ENCODE measurements at places on chromosomes 3 and 15. TPM values are rescaled to one million over a fixed set of nuclear protein-coding genes. Genes with fewer than 3 reads are reported as not detected.
A peak's percentile ranks its signal among the peaks of the same experiment; 100 is the strongest.

- H3K4me3 ChIP-seq = no peak overlapping the region
- H3K27me3 ChIP-seq = peaks cover 8% of the 10 kb centered on the region
- no peak overlapping the region for H3K27ac ChIP-seq
- no peak for DNase-seq
- no peaks in the 10 kb centered on the region for H3K36me3 ChIP-seq
Observed at GRCh38 chr3:152591515-152591914, 243.4 kb upstream of the P2RY1 start.

SCAANT1 gene
- total RNA-seq = not detected

MESP1 gene
- total RNA-seq = 1.8 TPM

MUC20 gene
- 0.53 TPM for total RNA-seq

GRCh38 chr3:66729687-66730393 is 229.0 kb upstream of the LRIG1 start:
- H3K36me3 ChIP-seq = no peaks in the 10 kb centered on the region
- H3K4me3 ChIP-seq = no peak overlapping the region
- H3K4me1 ChIP-seq = no peaks in the 10 kb centered on the region
- no peak for DNase-seq
- H3K27ac ChIP-seq = no peak overlapping the region

DNA sequence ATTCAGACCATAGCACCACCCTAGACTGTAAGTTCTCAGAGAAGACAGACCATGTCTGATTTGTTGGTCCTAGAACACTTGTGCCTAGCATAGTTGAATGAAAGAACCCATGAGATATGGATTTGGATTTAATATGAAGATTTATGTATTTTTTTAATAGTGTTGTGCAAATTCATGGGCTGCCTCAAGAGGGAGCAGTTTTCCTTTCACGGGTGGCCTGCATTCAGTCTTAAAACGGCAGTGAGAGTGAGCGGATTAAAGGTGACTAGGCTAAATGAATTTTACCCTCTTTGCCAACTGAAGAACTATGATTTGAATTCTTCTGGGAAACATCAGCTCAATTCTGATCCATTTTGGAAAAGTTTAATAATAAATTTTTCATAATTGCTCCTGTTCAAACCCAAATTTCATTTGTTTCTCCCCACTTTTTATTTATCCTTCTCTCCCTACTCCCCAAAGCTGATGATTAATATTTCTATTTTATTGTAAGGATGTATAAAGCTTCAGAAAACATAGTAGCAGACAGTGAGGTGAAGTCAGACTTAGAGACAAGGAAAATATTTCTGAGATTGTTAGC is 67.3 kb downstream of the MORC1 start:
- peak; percentile 35 for DNase-seq
- H3K27ac ChIP-seq = no peak overlapping the region
- H3K4me1 ChIP-seq = no peaks in the 10 kb centered on the region
- no peak overlapping the region for H3K4me3 ChIP-seq
- H3K27me3 ChIP-seq = peaks cover under 1% of the 10 kb centered on the region

EFHB gene
- 0.44 TPM for total RNA-seq

DNA sequence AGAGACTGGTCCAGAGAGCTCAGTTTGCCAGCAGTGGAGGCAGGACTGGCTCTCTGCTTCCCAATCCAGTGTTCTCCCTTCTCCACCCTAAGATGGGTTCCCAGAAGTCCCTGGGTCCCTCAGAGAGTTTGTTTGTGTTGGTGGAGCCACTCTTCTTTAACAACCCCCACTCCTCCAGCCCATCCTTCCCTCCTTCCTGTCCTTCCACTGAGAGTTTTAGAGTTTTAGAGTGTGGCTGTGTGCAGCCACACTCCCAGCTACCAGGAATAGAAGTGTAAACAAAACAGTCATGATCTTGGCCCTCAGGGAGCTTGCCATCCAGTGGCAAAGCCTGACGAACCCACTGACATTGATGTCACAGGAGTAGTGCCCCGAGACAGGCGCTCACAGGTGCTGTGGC is 12.5 kb upstream of the FBLN2 start:
- H3K27ac ChIP-seq = no peak overlapping the region
- H3K4me1 ChIP-seq = peaks cover 11% of the 10 kb centered on the region

GRCh38 chr3:58129041-58129770 is 81.6 kb downstream of the DNASE1L3 start:
- no peak overlapping the region for H3K4me3 ChIP-seq
- DNase-seq = peak; percentile 26
- H3K36me3 ChIP-seq = peaks cover 24% of the 10 kb centered on the region
- H3K4me1 ChIP-seq = peaks cover 13% of the 10 kb centered on the region

GRCh38 chr3:186167646-186168395 is 58.9 kb upstream of the ETV5 start:
- H3K4me1 ChIP-seq = no peaks in the 10 kb centered on the region
- no peak overlapping the region for H3K4me3 ChIP-seq
- H3K27me3 ChIP-seq = peaks cover 29% of the 10 kb centered on the region
- no peak overlapping the region for H3K27ac ChIP-seq
- no peak for DNase-seq

- peaks cover 23% of the 10 kb centered on the region for H3K4me1 ChIP-seq
- peaks cover 15% of the 10 kb centered on the region for H3K36me3 ChIP-seq
- H3K27me3 ChIP-seq = no peaks in the 10 kb centered on the region
- DNase-seq = no peak
- no peak overlapping the region for H3K4me3 ChIP-seq
Observed at GRCh38 chr15:101620671-101621070, 31.5 kb downstream of the TM2D3 start.

- H3K27me3 ChIP-seq = no peaks in the 10 kb centered on the region
- peak overlapping the region; percentile 67 for H3K4me3 ChIP-seq
- peak overlapping the region; percentile 68 for H3K27ac ChIP-seq
- H3K4me1 ChIP-seq = peaks cover 40% of the 10 kb centered on the region
Observed at GRCh38 chr3:10008588-10009344, 17.5 kb upstream of the FANCD2 start.

DNA sequence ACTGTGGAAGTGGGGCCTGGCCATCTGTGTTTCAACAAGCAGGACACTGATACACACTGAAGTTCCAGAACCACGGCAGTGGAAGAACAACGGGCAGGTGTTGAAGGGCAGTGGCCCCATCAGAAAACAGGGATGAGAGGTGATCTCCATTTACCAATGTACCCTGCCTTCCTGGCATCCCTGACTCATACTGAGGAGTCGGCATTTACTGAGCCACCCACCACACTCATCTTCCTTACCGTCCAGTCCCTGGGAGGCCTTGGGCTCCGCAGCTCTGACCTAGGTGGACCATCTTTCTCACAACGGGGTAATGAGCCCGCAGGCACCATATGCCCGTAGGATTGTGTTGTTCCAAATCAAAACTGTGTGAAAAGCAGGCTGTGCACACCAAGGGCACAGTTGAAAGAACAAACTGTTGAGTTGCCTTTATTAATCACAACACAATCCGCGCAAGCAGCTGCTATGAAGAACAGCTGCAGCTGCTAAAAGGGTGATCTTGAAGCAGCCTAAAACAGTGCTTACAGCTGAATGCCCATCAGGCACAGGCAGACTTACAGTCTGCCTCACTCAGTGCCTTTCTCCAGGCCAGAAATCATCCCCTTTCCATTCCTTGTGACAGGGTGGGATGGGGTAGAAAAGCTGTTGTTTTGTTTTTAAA is 12.9 kb downstream of the MB21D2 start:
- peaks cover 40% of the 10 kb centered on the region for H3K36me3 ChIP-seq
- no peak for DNase-seq
- no peak overlapping the region for H3K4me3 ChIP-seq
- no peak overlapping the region for H3K27ac ChIP-seq
- peaks cover 6% of the 10 kb centered on the region for H3K27me3 ChIP-seq
- H3K4me1 ChIP-seq = peaks cover 40% of the 10 kb centered on the region

- H3K4me3 ChIP-seq = no peak overlapping the region
- H3K4me1 ChIP-seq = peaks cover 17% of the 10 kb centered on the region
- H3K36me3 ChIP-seq = no peaks in the 10 kb centered on the region
- no peak overlapping the region for H3K27ac ChIP-seq
- no peak for DNase-seq
Observed at GRCh38 chr3:71991046-71991445, 206.1 kb upstream of the PROK2 start.

DNA sequence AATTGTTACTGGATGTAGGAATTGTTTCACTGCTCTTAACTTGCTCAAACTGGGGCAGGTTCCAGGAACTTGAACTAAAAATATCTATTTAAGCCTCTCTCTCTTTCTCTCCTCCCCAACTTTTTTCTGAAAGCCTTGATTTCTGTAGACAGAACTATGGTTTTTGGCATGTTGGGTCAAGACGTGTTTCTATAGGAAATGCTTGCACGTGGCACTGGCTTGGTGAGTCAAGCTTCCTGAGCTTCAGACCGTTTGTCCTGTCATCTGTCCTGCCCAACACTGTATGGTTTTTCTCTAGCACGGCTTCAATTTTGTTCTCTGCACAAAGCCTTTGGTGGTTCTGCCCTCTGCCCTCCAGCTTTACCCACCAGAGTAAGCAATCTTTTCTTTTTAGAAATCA is 13.5 kb downstream of the EAF1 start:
- no peak for DNase-seq
- H3K4me1 ChIP-seq = peaks cover 33% of the 10 kb centered on the region
- H3K27ac ChIP-seq = peak overlapping the region; percentile 77
- no peak overlapping the region for H3K4me3 ChIP-seq

GRCh38 chr3:105529456-105529855 is 162.7 kb downstream of the ALCAM start:
- no peak overlapping the region for H3K4me3 ChIP-seq
- no peaks in the 10 kb centered on the region for H3K36me3 ChIP-seq
- no peak for DNase-seq
- no peak overlapping the region for H3K27ac ChIP-seq

GRCh38 chr3:171976526-171976925 is 62.9 kb upstream of the FNDC3B start:
- peaks cover 6% of the 10 kb centered on the region for H3K27me3 ChIP-seq
- H3K4me1 ChIP-seq = peaks cover 13% of the 10 kb centered on the region
- no peak overlapping the region for H3K27ac ChIP-seq
- no peak for DNase-seq

SLC28A1 gene
- not detected for total RNA-seq

GRCh38 chr3:150055332-150055731 is 84.6 kb upstream of the PFN2 start:
- no peak for DNase-seq
- H3K4me3 ChIP-seq = no peak overlapping the region
- H3K4me1 ChIP-seq = no peaks in the 10 kb centered on the region

DNA sequence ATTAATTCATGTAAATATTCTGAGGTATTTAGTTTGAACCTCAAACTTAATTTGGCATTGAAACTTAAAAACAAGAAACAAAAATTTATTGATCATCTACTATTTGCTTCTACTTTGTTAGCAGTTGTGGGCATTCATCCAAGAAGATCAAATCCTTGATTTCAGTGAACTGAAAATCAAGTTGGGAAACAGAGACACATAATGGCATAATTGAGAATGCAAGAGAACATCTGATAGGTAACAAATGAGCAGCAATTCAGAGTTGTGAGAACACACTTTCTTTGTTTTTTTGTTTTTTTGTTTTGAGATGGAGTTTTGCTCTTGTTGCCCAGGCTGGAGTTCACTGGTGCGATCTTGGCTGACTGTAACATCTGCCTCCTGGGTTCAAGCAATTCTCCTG is 33.9 kb upstream of the MED12L start:
- no peaks in the 10 kb centered on the region for H3K36me3 ChIP-seq
- no peaks in the 10 kb centered on the region for H3K4me1 ChIP-seq
- no peak for DNase-seq
- H3K4me3 ChIP-seq = no peak overlapping the region

GRCh38 chr15:65197337-65197645 is 12.1 kb upstream of the CLPX start:
- H3K27me3 ChIP-seq = no peaks in the 10 kb centered on the region
- H3K4me1 ChIP-seq = no peaks in the 10 kb centered on the region
- H3K4me3 ChIP-seq = no peak overlapping the region
- DNase-seq = no peak
- H3K27ac ChIP-seq = no peak overlapping the region

DNA sequence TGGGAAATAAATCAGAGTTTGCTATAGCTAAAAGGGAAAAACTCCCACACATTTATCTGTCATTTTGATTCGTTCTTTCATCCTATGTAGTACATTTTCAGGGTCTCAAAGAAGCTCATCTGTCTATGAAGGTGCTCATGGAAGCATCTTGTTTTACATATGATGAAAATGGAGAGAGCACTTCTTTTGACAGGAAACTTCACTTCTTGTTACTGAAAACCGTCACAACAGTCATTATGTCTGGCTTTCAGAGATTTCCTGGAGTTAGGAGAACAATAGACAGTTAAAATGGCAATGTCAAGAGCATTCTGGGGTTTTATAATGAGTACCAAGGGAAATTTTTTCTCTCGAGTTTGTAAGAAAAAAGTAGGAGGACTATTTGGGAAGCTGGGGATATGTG is 83.3 kb downstream of the TMEM108 start:
- no peaks in the 10 kb centered on the region for H3K4me1 ChIP-seq
- no peak overlapping the region for H3K4me3 ChIP-seq
- no peak for DNase-seq
- H3K36me3 ChIP-seq = no peaks in the 10 kb centered on the region

DNA sequence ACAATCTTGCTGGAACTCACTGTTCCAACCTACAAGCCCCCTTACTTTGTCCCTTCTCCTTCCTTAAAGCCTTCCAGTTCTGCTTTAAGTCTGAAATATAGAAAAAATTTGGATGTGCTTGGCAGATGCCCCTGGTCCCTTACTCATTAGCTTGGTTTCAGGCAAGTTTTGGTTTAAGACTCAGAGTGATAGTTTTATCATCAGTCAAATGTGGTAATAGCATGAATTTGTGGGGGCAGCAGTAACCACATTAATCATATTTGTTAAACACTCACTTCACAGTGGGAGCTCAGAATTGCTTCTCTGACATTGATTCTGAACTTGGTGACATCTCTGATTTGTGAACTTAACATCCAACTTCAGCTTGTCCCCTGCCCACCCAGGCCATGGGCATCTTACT is 58.3 kb upstream of the ALDH1A3 start:
- H3K4me1 ChIP-seq = no peaks in the 10 kb centered on the region
- H3K4me3 ChIP-seq = no peak overlapping the region
- peaks cover 33% of the 10 kb centered on the region for H3K27me3 ChIP-seq
- no peak for DNase-seq

DUOXA2 gene
- total RNA-seq = not detected

EXD1 gene
- not detected for total RNA-seq

ROPN1B gene
- not detected for total RNA-seq

IL20RB gene
- 1.6 TPM for total RNA-seq

- no peaks in the 10 kb centered on the region for H3K27me3 ChIP-seq
- no peak overlapping the region for H3K4me3 ChIP-seq
- no peak for DNase-seq
- H3K27ac ChIP-seq = no peak overlapping the region
Observed at GRCh38 chr3:179373938-179374337, 26.4 kb downstream of the MFN1 start.

IL17RB gene
- 0.31 TPM for total RNA-seq

DNA sequence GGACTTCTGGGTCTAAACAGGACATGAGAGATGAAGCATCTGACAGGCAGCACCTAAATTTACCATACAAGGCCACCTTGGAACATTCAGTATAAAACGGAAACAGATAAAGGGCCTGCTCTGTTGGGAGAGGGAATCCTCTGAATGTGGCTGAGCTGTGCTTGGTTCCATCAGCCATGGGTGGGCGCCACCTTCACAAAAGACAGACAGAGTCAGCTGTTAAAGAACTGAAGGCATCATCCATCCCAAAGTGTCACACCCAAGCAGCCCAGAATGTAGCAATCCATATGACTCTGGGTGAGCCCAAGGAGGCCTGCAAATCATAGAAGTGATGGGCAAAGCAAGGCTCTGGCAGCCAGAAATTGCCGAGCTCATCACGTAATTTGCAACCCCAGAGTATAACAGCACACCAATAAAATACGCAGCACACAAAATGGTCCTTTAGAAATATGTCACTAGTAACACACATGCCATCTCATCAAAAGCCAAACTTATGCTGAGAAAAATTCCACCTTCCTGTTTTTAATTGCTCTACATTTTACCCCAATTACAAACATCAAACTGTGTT is 24.8 kb upstream of the RBP1 start:
- no peaks in the 10 kb centered on the region for H3K4me1 ChIP-seq
- H3K27ac ChIP-seq = no peak overlapping the region
- no peaks in the 10 kb centered on the region for H3K36me3 ChIP-seq
- no peak overlapping the region for H3K4me3 ChIP-seq
- H3K27me3 ChIP-seq = peaks cover 5% of the 10 kb centered on the region
